ENCODE measurements at places on chromosomes 11 and 22.
A peak's percentile ranks its signal among the peaks of the same experiment; 100 is the strongest.

DNA sequence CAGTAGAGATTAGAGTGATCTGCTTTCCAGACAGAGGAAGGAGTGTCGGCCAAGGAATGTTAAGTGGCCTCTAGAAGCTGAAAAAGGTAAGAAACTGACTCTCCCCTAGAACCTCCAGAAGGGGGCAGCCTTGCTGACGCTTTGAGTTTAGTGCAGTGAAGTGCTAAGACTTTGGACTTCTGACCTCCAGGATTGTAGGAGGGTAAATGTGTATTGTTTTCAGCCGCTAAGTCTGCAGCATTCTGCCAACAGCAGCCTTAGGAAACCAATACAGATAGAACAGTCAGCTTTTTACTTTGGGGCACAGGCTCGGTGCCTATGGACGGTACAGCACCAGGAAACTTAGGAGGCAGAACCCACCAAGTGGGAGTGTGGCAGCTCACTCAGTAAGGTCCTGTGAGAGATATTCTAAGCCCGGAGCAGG lies 3.6 kb upstream of the TBC1D22A start:
- H3K27ac ChIP-seq, result no peak overlapping the region
- peaks cover 44% of the 10 kb centered on the region for H3K4me1 ChIP-seq
- no peaks in the 10 kb centered on the region for H3K27me3 ChIP-seq
- peak; percentile 77 for DNase-seq

DNA sequence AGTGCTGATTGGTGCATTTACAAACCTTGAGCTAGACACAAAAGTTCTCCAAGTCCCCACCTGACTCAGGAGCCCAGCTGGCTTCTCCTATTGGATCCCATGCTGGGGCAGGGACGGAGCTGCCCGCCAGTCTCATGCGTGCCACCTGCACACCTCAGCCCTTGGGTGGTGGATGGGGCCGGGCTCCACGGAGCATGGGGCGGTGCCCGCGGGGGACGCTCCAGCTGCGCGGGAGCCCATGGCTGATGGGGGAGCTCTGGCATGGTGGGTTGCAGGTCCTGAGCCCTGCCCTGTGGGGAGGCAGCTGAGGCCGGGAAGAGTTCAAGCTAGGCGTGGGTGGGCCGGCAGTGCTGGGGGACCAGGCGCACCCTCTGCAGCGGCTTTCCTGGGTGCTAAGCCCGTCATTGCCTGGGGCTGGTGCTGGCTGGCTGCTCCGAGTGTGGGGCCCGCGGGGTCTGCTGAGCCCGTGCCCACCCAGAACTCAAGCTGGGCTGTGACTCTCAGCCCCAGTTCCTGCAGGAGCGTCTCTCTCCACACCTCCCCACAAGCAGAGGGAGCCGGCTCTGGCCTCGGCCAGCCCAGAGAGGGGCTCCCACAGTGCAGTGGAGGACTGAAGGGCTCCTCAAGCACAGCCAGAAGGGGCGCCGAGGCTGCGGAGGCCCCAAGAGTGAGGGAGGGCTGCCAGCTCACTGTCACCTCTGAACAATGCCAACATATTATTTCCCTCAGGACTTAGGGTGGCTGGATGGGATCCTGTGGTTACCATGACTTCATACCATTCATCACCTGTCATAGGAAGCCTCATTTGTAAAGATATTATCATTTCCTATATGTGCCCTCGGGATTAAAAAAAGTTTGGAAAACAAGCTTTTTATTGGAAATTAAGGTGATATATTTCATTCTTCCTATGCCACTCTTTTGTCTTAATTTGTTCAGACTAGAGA lies 688.7 kb downstream of the ETS1 start:
- H3K27me3 ChIP-seq, result no peaks in the 10 kb centered on the region
- no peaks in the 10 kb centered on the region for H3K36me3 ChIP-seq
- no peak for DNase-seq
- H3K4me3 ChIP-seq, result no peak overlapping the region
- H3K27ac ChIP-seq, result no peak overlapping the region

- H3K27ac ChIP-seq, result peak overlapping the region; percentile 68
- peaks cover 46% of the 10 kb centered on the region for H3K36me3 ChIP-seq
- no peak for DNase-seq
- H3K4me3 ChIP-seq, result peak overlapping the region; percentile 55
- H3K27me3 ChIP-seq, result no peaks in the 10 kb centered on the region
- peaks cover 77% of the 10 kb centered on the region for H3K4me1 ChIP-seq
These were observed 13.6 kb downstream of the DGKZ start for GRCh38 chr11:46360878-46361277.

DNA sequence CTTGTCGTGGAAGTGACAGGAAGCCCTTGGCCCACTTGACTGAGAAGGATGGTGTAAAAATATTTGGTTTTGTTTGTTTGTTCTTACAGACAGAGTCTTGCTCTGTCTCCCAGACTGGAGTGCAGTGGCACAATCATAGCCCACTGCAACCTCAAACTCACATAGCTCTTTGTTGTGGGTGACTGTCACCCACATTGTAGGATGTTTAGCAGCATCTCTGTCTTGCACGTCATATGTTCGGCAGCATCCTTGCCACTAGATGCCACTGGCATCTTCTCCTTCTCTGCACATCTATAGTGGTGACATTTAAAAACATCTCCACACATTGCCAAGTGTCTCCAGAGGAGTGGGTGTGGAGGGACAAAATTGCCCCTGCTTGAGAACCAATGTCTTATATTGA lies 56.8 kb downstream of the PRR5L start:
- peaks cover 20% of the 10 kb centered on the region for H3K4me1 ChIP-seq
- no peak overlapping the region for H3K27ac ChIP-seq
- DNase-seq, result peak; percentile 65
- H3K36me3 ChIP-seq, result no peaks in the 10 kb centered on the region

DNA sequence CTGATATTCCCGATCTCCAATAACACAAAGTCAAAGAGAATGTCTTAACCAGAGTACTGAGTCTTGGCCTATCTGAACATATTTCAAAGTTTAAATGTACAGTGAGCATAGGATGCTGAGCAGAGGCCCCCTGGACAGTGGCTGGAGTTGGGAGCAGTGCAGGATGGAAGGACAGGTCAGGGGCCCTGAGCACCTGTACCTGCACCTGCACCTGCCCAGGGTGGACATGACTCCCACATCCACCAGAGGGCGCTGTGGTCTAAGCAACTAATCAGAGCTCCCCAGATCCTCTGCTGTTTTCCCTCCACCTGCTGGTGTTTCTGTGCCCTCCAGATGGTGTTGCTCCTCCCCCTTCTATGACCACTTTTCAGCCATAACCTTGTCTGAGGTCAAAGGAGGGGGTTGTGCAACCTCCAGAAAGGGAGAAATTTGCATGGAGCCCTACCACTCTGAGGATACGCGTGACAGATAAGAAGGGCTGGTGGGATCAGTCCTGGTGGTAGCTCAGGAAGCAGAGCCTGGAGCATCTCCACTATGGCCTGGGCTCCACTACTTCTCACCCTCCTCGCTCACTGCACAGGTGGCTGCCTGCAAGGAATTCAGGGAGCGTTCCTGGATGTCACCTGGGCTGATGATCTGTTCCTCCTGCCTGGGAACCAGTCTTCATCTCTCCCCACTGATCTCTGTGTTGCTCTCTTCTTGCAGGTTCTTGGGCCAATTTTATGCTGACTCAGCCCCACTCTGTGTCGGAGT lies 49.1 kb upstream of the VPREB1 start:
- peaks cover 2% of the 10 kb centered on the region for H3K27me3 ChIP-seq
- H3K4me3 ChIP-seq, result no peak overlapping the region
- H3K36me3 ChIP-seq, result no peaks in the 10 kb centered on the region
- no peak overlapping the region for H3K27ac ChIP-seq

GRCh38 chr11:124454552-124454951 lies 9.1 kb upstream of the OR8B8 start:
- no peak overlapping the region for H3K27ac ChIP-seq
- no peak for DNase-seq
- no peak overlapping the region for H3K4me3 ChIP-seq
- no peaks in the 10 kb centered on the region for H3K4me1 ChIP-seq

DNA sequence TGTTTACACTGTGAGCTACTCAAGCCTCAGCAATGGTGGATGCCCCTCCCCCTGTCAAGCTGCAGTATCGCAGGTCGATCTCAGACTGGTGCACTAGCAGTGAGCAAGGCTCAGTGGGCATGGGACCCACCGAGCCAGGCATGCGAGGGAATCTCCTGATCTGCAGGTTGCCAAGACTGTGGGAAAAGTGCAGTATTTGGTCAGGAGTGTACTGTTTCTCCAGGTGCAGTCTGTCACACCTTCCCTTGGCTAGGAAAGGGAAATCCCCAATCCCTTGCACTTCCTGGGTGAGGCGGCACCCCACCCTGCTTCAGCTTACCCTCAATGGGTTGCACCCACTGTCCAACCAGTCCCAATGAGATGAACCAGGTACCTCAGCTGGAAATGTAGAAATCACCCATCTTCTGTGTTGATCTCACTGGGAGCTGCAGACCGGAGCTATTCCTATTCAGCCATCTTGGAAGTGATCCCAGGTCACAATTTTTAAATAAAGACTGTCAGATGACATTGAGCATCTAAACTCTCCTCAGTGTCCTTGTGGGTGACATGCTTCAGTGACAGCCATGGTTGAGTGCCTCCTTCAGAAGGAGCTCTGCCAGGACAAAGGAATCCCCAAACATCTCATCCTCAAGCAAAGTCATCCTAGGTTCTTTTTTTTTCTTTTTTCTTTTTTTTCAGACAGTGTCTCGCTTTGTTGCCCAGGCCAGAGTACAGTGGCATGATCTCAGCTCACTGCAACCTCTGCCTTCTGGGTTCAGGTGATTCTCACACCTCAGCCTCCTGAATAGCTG lies 10.8 kb downstream of the SLC22A24 start:
- H3K27ac ChIP-seq, result no peak overlapping the region
- no peak overlapping the region for H3K4me3 ChIP-seq
- peaks cover 6% of the 10 kb centered on the region for H3K27me3 ChIP-seq
- no peaks in the 10 kb centered on the region for H3K4me1 ChIP-seq
- H3K36me3 ChIP-seq, result no peaks in the 10 kb centered on the region
- no peak for DNase-seq

GRCh38 chr22:49015993-49016908 lies 811.4 kb downstream of the BRD1 start:
- no peak overlapping the region for H3K4me3 ChIP-seq
- no peak for DNase-seq
- H3K36me3 ChIP-seq, result no peaks in the 10 kb centered on the region
- no peak overlapping the region for H3K27ac ChIP-seq
- H3K4me1 ChIP-seq, result no peaks in the 10 kb centered on the region

DNA sequence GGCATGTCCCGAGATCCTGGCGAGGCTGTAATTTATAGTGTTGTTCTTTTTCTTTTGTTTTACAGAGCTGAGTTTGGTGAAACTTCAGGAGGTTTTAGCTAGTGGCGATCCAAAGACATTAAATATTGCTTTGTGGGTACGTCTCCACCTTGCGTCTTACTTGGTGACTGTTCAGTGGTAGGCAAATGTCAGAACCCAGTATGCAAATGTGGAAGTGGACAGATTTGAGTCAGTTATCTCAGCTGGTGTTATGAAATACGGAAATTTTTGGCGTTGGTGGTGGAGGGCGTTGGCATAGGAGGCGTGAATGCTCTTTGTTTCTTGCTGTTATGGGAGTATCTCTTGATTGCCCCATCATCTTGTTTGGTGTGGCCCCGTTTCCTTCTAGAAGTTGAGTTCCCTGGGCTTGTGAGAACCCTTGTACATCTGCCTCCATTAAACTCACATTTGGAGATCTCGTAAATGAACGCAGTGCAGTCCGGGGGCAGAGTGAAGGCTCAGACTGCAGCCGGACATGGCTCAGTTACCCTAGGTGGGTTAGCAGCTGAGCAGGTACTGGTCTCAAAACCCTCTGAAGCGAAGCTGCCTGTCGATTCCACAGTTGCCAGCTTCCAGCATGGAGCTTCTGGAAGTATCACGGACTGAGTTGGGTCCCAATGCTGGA lies 39.9 kb downstream of the PTPRJ start:
- peak overlapping the region; percentile 6 for H3K4me3 ChIP-seq

- H3K27me3 ChIP-seq, result no peaks in the 10 kb centered on the region
- DNase-seq, result no peak
- no peaks in the 10 kb centered on the region for H3K4me1 ChIP-seq
- H3K36me3 ChIP-seq, result no peaks in the 10 kb centered on the region
- no peak overlapping the region for H3K4me3 ChIP-seq
These were observed 11.4 kb downstream of the GLB1L3 start for GRCh38 chr11:134287561-134287960.

DNA sequence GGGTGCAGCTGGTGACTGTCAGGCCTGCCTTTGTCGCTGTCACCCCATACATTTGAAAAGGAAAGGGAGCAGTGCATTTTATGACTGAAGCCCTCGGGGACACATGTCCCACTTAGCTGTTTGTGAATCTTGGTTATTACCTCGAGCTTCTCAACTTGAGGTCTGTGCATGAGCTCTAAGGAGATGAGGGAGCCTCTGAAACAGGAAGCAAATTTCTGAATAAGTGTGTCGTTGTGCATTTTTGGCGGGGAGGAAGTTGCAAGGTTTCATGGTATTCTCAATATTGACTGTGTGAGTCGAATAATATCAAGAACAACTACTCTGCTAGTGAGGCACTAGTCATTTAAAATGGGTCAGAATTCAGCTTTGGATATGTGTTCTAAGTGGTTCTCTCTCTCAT lies 149.7 kb upstream of the PLET1 start:
- no peak for DNase-seq
- H3K36me3 ChIP-seq, result no peaks in the 10 kb centered on the region
- H3K4me3 ChIP-seq, result no peak overlapping the region
- H3K4me1 ChIP-seq, result no peaks in the 10 kb centered on the region
- peaks cover 4% of the 10 kb centered on the region for H3K27me3 ChIP-seq
- H3K27ac ChIP-seq, result no peak overlapping the region

DNA sequence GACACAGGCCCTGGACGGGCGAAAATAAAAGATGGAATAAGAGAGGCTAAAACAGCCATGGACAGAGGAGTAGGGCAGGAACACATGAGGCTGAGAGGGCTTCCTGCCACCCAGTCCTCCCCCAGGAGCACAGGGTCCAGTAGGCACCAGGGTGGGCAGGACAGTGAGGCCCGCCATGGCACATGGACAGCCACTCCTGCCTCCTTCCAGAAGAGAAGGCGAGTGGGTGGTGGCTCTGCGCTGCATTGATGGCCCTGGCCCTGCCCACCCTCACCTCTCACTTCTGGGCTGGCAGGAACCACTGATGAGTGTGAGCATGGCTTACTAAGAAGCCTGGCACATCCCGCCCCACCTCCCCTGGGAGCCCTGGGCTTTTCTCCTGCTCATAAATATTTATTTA lies 51.2 kb downstream of the TPBGL start:
- no peak overlapping the region for H3K27ac ChIP-seq
- H3K27me3 ChIP-seq, result no peaks in the 10 kb centered on the region
- DNase-seq, result no peak
- H3K4me3 ChIP-seq, result no peak overlapping the region

GRCh38 chr11:108863528-108863927 lies 198.7 kb downstream of the DDX10 start:
- H3K27me3 ChIP-seq, result no peaks in the 10 kb centered on the region
- no peaks in the 10 kb centered on the region for H3K4me1 ChIP-seq
- no peak for DNase-seq
- no peak overlapping the region for H3K27ac ChIP-seq
- H3K36me3 ChIP-seq, result no peaks in the 10 kb centered on the region
- H3K4me3 ChIP-seq, result no peak overlapping the region

Measured in CD4-positive, alpha-beta T cell (primary cell).